ENCODE measurements at places on chromosomes 1 and 21. TPM values are rescaled to one million over a fixed set of nuclear protein-coding genes. Genes with fewer than 3 reads are reported as not detected.

The NUP133 gene
- 34.3 TPM for total RNA-seq

The RAVER2 gene
- total RNA-seq = 10.5 TPM

DNA sequence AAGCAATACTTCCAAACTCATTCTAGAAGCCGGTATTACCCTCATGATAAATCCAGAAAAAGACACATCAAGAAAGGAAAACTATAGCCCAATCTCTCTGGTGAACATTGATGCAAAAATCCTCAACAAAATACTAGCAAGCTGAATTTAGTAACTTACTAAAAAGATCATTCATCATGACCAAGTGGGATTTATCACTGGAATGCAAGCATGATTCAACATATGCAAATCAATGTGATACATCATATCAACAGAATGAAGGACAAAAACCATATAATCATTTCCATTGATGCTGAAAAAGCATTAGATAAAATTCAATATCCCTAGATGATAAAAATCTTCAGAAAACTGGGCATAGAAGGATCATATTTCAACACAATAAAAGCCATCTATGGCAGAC is 402.9 kb downstream of the TGFB2 start:
- no peak for DNase-seq
- no peaks in the 10 kb centered on the region for H3K27me3 ChIP-seq
- no peak overlapping the region for H3K27ac ChIP-seq

The TMCO4 gene
- 21.7 TPM for total RNA-seq

GRCh38 chr1:61338899-61339298 is 256.5 kb downstream of the NFIA start:
- no peak for DNase-seq
- peak overlapping the region; percentile 66 for H3K27ac ChIP-seq

The EPS8L3 gene
- total RNA-seq = 0.20 TPM
